H9 (cell line): ENCODE measurements at places on chromosomes 3 and 15.

GRCh38 chr3:14290631-14291385 is 111.6 kb upstream of the SLC6A6 start:
- no peak for DNase-seq

DNA sequence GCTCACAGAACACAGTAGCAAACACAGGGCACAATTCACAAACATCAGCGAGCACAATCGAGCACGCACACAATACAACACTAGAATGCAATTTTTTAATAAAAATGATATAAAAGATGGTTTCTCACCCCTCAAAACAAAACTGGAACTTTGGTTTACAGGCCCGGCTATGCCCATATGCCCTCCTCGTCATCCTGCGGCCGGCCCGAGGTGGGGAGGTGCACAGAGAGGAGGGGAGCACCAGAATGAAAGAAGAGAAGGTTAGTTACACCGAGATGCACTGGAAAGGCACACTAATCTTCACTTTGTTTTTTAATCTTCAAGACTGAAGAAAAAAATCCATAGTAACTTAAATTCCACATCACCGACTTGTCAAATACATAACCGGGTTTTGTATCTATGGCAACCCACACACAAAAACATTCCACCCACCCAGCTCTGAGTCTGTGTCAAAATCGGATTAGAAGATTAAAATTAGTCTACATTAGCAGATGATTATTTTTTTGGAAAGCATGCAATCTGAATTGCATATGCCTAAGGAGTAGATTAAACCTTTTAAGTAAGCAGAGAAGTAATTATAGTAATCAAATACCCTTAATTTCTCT is 196.7 kb upstream of the WNT5A start:
- DNase-seq, result no peak

- DNase-seq, result no peak
Observed at GRCh38 chr3:120113128-120114116, 19.2 kb upstream of the GSK3B start.

DNA sequence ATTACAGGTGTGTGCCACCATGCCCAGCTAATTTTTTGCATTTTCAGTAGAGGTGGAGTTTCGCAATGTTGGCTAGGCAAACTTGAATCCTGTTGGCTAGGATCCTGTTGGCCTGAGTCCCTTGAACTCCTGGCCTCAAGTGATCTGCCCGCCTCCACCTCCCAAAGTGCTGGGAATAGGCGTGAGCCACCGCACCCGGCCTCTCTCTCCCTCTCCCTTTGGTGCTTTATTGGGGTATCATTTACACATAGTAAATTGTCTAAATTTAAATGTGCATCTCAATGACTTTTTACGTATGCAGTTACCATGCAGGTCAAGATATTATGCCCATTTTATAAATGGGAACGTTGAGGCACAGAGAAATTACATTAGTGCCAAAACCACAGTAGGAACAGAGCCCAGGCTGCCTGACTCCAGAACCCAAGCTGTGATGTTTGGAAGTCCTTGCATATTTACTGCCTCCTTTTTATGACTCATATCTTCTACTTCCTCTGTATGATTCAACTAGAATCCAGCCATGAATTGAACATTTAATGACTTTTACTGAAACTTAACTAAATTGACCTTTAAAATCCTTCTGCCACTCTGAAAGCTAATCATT is 34.0 kb upstream of the RPP14 start:
- no peak for DNase-seq

GRCh38 chr3:49712166-49712565 is 7.3 kb downstream of the AMIGO3 start:
- no peak for DNase-seq

GRCh38 chr3:185929192-185930151 is 8.3 kb downstream of the TRA2B start:
- no peak for DNase-seq

DNA sequence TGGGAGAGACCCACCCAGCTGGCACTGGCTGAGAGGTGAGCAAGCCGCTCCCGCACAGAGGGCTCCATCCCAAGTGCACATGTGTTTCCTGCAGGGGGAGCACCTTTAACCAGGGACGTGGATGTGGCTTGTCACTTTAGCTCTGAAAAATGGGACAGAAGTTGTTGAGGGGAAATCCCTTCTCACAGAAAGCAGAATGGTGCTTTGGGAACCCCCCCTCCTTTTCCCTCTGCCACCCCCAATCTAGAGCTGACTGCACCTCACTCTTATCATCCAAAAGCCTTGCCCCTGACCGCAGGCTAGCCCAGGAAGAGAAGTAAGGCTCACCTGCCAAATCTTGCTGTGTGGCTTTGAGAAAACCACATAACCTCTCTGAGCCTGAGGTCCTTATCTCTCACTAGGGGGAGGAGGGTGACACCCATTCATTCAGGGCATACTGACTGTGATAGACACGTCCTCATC is 77.9 kb downstream of the RPN1 start:
- DNase-seq, result peak; percentile 76

DNA sequence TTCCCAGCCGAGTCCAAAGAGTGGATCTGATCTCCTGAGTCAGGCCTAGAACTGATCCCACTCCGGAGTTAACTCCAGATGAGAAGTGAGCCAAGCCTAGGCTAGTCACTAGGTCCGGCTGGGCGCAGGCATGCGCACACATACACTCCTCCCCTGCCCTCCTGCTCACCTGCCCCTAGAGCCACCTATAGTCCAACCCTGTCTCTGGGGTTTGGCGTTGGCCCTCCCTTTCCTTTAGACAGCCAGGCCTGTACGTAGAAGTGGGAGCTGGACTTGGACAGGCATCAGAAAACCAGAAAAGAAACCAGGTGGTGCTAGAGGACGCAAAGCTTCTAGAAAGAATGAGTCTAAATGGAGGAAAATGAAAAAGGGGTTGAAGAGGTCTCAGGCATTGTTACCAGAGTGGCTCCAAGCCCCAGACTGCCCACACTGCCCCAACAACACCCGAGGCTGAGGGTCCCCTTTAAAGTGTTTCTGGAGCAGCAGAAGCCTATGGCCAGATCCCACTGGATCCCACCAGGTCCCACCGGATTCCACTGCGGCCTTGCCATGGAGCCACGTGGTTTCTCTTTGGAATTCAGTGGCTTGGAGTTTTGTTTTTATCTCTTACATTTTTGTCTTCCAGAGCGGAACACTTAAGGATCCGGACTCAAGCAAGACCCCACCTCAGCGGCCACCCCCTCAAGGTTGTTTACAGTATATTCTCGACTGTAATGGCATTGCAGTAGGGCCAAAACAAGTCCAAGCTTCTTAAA is 24.2 kb upstream of the TIMP4 start:
- no peak for DNase-seq

- DNase-seq, result no peak
Observed at GRCh38 chr3:46699676-46700523, 1.3 kb upstream of the TMIE start.

GRCh38 chr15:68356778-68357177 is 75.2 kb downstream of the ITGA11 start:
- DNase-seq, result no peak

- DNase-seq, result no peak
Observed at GRCh38 chr3:68342426-68342825, 589.9 kb downstream of the TAFA4 start.

- no peak for DNase-seq
Observed at GRCh38 chr15:99921101-99921500, 187.9 kb upstream of the LYSMD4 start.

GRCh38 chr15:62953021-62953420 is 89.5 kb upstream of the TPM1 start:
- DNase-seq, result peak; percentile 84

DNA sequence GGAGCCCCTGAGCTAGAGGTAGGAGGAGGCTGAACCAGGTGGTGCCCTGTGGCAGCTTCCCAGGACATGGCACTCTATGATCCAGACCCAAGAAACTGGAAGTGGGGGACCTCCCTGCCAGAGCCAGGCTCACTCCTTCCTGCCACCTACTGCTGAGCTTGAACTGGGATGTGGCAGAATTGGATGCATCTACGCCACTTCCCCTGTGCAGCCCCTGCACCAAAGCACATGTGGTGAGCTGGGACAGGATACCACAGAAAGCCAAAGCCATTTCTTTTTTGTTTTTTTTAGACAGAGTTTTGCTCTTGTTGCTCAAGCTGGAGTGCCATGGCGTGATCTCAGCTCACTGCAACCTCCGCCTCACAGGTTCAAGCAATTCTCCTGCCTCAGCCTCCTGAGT is 518.0 kb upstream of the PPP2R3A start:
- DNase-seq, result no peak

DNA sequence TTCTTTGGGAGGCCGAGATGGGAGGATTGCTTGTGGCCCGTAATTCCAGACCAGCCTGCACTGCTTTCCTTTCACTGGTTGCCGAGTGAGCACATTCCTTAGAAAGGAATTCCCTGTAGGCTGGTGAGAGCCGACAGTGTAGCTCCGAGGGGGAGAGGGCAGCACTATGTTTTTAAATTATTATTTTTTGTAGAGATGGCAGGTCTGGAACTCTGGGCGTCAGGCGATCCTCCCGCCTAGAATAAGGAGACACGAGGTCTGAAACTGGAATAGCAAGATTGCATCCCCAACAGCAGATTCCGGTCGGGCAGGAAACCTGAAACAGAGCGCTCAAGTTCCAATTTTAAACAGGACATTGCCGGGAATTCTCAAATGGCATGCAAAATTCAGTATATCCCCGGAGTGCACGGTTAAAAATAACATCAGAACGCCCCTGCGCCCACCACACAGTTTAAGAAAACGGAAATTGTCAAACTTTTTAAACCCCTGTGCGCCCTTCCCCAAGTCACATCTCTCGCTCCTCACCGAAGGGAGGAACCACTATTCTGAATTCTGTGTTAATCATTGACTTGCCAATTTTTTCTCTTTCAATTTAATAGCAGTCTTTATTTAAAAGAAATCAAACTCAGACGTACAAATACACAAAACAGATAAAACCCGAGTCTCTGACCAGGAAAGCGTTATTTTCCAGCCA is 643 bp upstream of the RNU5B-1 start:
- peak; percentile 64 for DNase-seq

GRCh38 chr15:59722476-59722875 is 33.4 kb upstream of the BNIP2 start:
- DNase-seq, result no peak

GRCh38 chr3:62727536-62727935 is 147.7 kb downstream of the CADPS start:
- no peak for DNase-seq

DNA sequence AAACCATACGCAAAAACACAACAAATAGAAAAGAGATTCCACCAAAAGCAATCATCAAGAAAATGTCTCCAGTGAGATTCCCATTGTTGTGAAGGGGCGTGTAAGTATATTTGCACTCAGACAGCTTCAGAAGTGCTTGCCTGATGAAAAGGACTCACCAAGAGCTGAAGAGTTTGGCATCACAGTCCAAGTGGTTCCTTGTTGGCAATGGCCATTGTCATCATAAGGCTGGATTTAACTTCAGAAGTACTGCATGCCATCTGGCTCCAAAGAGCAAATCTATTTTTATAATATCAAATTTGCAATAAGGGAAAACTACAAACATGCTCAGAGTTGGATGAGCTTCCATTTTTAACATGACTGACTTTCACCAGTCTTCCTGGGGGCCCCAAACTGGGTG is 505.3 kb upstream of the NR2F2 start:
- DNase-seq, result no peak
